ENCODE measurements at places on chromosomes 3 and 15.

DNA sequence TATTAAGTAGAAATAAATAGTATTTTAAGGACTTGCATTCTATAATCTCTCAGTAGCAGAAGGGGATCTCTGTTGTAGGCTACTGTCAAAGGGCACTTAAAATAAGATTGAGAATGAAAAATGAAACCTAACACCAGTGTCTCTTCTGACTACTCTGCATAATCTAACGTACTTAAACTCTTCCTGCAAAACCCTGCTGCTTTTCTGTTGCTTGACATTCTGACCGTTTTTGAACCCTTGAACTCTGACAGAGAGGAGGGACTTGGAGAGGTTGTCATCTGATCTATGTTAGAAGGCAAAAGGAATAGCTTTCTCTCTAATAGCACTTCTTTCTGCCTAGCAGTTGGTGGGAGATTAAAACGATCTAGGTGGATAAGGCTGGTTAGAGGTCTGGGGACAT is 204.6 kb downstream of the ZIC1 start:
- H3K4me3 ChIP-seq = no peak overlapping the region
- no peaks in the 10 kb centered on the region for H3K36me3 ChIP-seq
- H3K27ac ChIP-seq = no peak overlapping the region

GRCh38 chr3:115646027-115646690 is 22.8 kb downstream of the GAP43 start:
- H3K36me3 ChIP-seq = no peaks in the 10 kb centered on the region
- H3K4me1 ChIP-seq = no peaks in the 10 kb centered on the region
- H3K27ac ChIP-seq = no peak overlapping the region
- H3K27me3 ChIP-seq = peaks cover 16% of the 10 kb centered on the region
- no peak overlapping the region for H3K4me3 ChIP-seq

- H3K4me3 ChIP-seq = no peak overlapping the region
- peak; percentile 78 for ATAC-seq
- H3K27ac ChIP-seq = no peak overlapping the region
- no peaks in the 10 kb centered on the region for H3K27me3 ChIP-seq
These were observed 81.6 kb downstream of the AKAP13 start for GRCh38 chr15:85462029-85462428.

- peaks cover 99% of the 10 kb centered on the region for H3K36me3 ChIP-seq
- peak overlapping the region; percentile 3 for H3K27ac ChIP-seq
- no peak for ATAC-seq
- H3K4me3 ChIP-seq = no peak overlapping the region
- H3K27me3 ChIP-seq = no peaks in the 10 kb centered on the region
- peaks cover 9% of the 10 kb centered on the region for H3K4me1 ChIP-seq
These were observed 183.6 kb downstream of the MBNL1 start for GRCh38 chr3:152452318-152452717.

DNA sequence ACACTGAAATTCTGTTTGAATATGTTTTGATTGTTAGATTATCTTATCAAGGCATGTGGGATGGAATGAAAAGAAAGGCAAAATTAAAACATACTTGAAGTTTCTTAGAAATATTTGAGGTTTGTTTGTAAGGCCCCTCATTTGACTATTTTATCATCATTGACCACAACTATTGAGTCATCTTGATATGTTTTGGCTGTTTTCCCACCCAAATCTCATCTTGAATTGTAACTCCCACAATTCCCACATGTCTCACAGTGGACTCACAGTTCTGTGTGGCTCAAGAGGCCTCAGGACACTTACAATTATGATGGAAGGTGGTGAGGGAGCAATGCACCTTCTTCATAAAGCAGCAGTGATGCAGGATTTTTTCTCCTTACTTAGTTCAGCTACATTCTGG is 917.1 kb downstream of the PLOD2 start:
- H3K27me3 ChIP-seq = no peaks in the 10 kb centered on the region
- no peaks in the 10 kb centered on the region for H3K4me1 ChIP-seq

GRCh38 chr15:71237456-71238188 is 122.4 kb downstream of the THSD4 start:
- peaks cover 18% of the 10 kb centered on the region for H3K27me3 ChIP-seq
- ATAC-seq = no peak
- no peaks in the 10 kb centered on the region for H3K4me1 ChIP-seq
- H3K27ac ChIP-seq = no peak overlapping the region

DNA sequence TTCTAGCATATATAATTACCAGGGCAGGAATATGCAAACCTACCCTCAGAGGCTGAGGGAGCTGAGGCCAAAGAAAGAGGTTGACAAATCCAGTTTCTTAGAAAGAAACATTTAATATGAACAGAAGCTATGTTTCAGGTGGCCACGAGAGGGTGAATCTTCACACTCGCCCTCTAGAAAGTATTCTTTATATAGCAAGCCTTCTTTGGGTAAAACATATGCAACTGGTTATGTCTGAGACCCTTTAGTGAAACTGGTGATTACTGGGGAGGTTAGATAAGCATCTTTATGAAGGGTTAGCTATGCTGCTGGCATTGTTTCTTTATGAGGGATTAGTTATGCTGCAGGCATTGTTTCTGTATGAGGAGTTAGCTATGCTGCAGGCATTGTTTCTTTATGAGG is 50.7 kb upstream of the GOLGA6L2 start:
- H3K4me1 ChIP-seq = no peaks in the 10 kb centered on the region
- H3K27ac ChIP-seq = no peak overlapping the region
- no peak for ATAC-seq
- H3K27me3 ChIP-seq = peaks cover 4% of the 10 kb centered on the region
- no peak overlapping the region for H3K4me3 ChIP-seq

DNA sequence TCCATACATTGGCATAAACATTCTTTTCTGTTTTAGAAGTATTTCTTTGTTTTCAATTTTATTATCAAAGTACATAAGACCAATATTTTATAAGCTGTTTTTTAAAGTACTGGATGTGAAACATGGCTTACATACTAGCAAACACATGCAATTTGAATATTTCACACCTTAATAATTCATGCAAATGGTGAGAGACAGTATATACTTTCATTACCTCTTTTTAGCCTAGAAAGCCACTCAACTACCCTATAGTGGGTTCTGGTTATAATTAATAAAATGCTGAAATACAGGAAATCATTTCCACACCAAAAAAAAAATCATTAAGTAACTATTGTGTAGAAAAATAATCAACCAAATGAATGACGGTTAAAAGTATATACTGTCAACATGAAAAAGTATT is 38.5 kb upstream of the MELTF start:
- no peak overlapping the region for H3K4me3 ChIP-seq
- no peaks in the 10 kb centered on the region for H3K4me1 ChIP-seq
- H3K27me3 ChIP-seq = no peaks in the 10 kb centered on the region

DNA sequence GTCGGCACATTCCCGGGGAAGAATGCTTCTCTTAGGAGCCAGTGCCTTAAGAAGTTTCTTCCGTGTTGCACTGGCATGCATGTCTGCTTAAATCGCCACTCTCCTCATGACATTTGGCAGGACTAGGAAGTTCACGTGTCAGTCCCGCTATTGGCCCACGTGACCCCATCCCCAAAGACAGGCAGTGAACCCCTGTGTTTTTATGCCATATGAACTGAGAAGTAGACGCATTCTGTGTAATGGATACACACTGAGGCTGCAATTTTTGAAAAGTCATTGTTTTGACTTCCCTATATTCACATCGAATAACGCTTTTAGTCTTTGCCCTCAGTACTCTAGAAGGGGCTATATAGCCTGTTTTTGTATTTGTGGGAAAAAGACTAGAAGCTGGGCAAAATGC is 125.6 kb upstream of the TBL1XR1 start:
- H3K36me3 ChIP-seq = no peaks in the 10 kb centered on the region
- no peak overlapping the region for H3K27ac ChIP-seq
- H3K4me1 ChIP-seq = peaks cover 6% of the 10 kb centered on the region
- ATAC-seq = no peak
- no peaks in the 10 kb centered on the region for H3K27me3 ChIP-seq
- no peak overlapping the region for H3K4me3 ChIP-seq

GRCh38 chr3:60169755-60170154 is 1081.5 kb downstream of the FHIT start:
- no peaks in the 10 kb centered on the region for H3K36me3 ChIP-seq
- no peak for ATAC-seq
- H3K27ac ChIP-seq = no peak overlapping the region
- H3K27me3 ChIP-seq = no peaks in the 10 kb centered on the region
- H3K4me1 ChIP-seq = no peaks in the 10 kb centered on the region

DNA sequence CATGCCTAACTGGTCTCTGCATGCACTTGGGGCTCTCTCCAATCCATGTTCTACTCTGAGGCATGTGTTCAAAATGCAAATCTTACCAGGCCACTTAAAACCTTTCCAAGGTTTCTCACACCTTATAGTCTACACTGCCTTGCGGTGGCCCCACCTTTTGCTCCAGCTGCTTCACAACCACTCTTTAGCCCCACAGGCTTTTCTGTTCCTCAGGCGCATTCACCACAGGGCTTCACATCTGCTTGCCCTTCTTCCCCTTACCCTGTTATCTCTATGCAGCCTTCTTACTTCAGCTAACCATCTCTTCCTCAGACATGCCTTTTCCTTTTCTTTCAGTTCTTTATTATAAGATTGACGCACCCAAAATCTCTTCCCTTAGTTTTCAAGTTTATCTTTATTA is 37.8 kb downstream of the MINDY4B start:
- peak overlapping the region; percentile 0 for H3K27ac ChIP-seq
- peaks cover 3% of the 10 kb centered on the region for H3K4me1 ChIP-seq
- peaks cover 16% of the 10 kb centered on the region for H3K27me3 ChIP-seq
- no peaks in the 10 kb centered on the region for H3K36me3 ChIP-seq

GRCh38 chr3:104206925-104207324 is 1159.8 kb upstream of the ALCAM start:
- H3K27ac ChIP-seq = no peak overlapping the region
- no peaks in the 10 kb centered on the region for H3K27me3 ChIP-seq
- no peak for ATAC-seq
- H3K36me3 ChIP-seq = no peaks in the 10 kb centered on the region
- no peak overlapping the region for H3K4me3 ChIP-seq

- no peaks in the 10 kb centered on the region for H3K36me3 ChIP-seq
- ATAC-seq = no peak
- H3K4me3 ChIP-seq = no peak overlapping the region
These were observed 102.4 kb downstream of the MSL2 start for GRCh38 chr3:136093771-136094170.

DNA sequence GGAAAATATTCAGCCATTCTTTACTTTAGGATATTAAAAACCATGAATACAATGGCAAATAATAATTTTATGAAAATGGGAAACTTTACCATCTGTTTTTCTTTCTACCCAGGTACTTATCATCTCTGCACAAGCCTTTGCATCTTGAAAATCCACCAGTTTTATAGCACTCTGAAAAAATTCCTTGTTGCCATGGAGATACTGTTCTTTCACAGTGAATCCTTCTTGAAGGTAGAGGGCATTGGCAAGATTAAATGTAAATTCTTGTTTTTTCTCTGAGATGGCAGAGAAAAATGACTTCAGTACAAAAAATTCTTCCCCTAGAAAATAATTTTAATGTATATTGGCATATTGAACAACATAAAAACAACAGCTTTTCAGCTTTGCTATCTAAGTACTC is 6.9 kb downstream of the SERPINI2 start:
- no peaks in the 10 kb centered on the region for H3K36me3 ChIP-seq
- no peak overlapping the region for H3K27ac ChIP-seq
- H3K4me3 ChIP-seq = no peak overlapping the region
- H3K27me3 ChIP-seq = peaks cover 3% of the 10 kb centered on the region

DNA sequence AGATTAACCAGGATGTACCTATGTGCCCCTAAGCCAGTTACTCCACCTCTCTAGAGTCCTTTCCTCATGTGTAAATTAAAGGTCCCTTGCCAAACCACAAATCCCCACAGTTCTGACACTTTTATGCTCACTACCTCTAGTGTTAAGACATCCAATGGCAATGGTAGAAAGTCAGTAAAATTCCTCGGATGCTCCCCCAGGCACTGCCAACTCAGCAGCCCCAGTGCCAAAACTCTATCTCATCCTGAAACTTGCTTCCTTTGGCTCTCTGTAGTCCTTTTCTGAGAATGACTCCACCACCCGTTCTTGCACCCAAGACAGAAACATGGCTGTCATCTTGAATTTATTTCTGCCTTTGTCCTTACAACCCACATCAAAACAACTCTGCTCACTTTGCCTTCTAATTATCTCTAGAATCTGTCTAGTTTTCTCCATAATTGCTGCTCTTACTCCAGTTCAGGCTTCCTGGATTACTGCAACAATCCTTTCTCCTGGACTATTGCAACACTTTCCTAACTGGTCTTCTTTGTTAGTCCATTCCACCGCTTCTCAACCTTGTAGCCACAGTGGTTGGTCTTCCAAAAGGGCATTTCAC is 41.6 kb downstream of the MB21D2 start:
- no peak overlapping the region for H3K27ac ChIP-seq
- peaks cover 31% of the 10 kb centered on the region for H3K4me1 ChIP-seq
- H3K36me3 ChIP-seq = peaks cover 9% of the 10 kb centered on the region
- peaks cover 3% of the 10 kb centered on the region for H3K27me3 ChIP-seq
- H3K4me3 ChIP-seq = no peak overlapping the region

DNA sequence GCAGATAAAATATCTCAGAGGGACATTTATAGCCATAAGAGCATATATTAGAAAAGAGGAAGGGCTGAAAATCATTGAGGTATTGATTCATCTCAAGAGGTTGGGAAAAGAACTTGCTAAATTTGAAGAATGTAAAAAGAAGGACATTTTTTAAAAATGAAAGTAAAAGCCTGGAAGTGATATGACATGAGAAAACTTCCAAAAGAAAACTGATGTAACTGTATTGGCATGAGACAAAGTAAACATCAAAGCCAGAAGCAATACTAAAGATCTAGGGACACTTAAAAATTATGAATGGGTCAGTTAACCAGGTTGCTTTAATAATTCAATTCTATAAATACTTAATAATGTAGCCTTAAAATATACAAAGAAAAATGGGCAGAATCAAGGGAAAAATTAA is 31.9 kb downstream of the CEP63 start:
- H3K36me3 ChIP-seq = peaks cover 33% of the 10 kb centered on the region
- no peaks in the 10 kb centered on the region for H3K27me3 ChIP-seq
- no peak overlapping the region for H3K4me3 ChIP-seq
- no peak overlapping the region for H3K27ac ChIP-seq

DNA sequence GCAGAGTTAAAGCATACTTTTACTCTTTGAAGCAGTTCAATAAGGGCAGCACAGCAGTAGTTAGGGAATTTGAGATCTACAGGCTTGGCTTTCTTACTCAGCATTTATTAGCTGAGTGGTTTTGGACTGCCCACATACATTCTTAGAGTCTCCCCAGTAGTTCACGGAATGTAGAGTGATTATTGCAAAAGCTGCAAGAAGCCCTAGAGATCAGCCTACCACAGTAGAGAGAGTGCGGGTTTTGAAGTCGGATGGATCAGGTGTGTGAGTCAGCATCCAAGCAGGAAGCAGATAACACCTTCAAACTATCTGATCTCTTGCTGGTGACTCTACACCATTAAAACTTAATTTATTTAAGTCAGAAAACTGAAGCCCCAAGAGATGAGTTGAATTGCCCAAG is 171.9 kb downstream of the SYNPR start:
- H3K27me3 ChIP-seq = peaks cover 2% of the 10 kb centered on the region
- no peak overlapping the region for H3K27ac ChIP-seq
- no peaks in the 10 kb centered on the region for H3K36me3 ChIP-seq
- ATAC-seq = no peak

GRCh38 chr15:68497206-68497910 is 65.4 kb upstream of the ITGA11 start:
- H3K4me1 ChIP-seq = no peaks in the 10 kb centered on the region
- no peak for ATAC-seq
- no peak overlapping the region for H3K4me3 ChIP-seq
- no peaks in the 10 kb centered on the region for H3K36me3 ChIP-seq
- no peak overlapping the region for H3K27ac ChIP-seq
- H3K27me3 ChIP-seq = peaks cover 20% of the 10 kb centered on the region

- H3K4me1 ChIP-seq = peaks cover 5% of the 10 kb centered on the region
- no peaks in the 10 kb centered on the region for H3K36me3 ChIP-seq
- H3K4me3 ChIP-seq = no peak overlapping the region
- H3K27ac ChIP-seq = no peak overlapping the region
- ATAC-seq = no peak
These were observed 52.9 kb downstream of the BTLA start for GRCh38 chr3:112446343-112446742.

Data from activated T-helper 17 cell treated with anti-CD3 and anti-CD28 coated beads, Interleukin-2, amount 50 U/mL, for 72 hours (primary cell).